NCI-H1417 (cell line): ENCODE measurements at places on chromosomes 6 and 20.

DNA sequence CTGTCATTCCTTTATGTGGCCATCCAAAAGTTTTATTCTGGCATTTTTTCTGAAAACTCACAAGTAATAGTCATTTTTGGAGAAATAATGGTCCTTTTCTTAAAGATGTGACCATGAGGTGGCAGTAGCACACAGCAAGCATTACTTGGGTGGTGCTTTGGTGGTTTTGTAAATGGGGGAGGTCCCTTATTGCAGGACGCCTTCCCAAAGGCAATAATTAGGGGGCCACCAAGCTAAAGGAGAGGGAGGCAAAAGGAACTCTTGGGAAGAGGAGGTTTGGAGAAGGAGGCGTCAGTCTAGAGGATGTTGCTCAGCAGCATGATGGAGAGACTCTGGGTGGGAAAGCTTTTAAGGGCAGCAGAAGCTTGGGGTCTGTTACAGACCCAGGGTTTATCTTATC lies 422.6 kb upstream of the MMS22L start:
- no peak for DNase-seq

DNA sequence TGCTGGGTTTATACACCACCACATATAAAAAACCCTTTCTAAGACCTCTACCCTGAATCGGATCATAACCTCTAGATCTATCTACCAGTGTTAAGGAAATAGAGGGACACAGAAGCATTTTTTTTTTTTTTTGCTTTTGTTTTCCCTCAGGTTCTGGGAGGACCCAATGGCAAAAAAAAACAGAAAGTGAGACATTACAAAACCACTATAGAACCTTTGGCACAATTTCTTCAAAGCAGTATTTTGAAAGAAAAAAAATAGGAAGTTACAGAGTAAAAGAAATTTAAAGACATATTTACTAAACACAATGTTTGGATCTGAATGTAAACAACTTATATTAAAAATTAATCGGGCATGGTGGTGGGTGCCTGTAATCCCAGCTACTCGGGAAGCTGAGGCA lies 1258.7 kb upstream of the GJE1 start:
- DNase-seq = no peak

DNA sequence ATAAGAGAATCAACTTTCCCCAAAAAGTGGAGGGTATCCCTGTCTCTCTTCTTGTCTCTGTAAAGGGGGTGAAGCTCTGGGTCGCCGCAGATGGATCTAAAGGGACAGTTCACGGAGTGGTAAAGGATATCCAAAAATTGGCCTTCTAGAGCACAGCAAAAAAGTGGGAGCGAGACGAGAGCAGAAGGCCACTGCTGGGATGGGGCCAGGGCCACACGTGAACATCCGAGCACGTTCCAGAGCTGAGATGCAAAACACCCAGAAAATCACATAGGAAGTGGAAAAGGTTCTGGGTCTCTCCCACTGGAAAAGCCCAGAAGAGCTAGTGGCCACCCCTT lies 837 bp downstream of the TRAM2 start:
- no peak for DNase-seq

DNA sequence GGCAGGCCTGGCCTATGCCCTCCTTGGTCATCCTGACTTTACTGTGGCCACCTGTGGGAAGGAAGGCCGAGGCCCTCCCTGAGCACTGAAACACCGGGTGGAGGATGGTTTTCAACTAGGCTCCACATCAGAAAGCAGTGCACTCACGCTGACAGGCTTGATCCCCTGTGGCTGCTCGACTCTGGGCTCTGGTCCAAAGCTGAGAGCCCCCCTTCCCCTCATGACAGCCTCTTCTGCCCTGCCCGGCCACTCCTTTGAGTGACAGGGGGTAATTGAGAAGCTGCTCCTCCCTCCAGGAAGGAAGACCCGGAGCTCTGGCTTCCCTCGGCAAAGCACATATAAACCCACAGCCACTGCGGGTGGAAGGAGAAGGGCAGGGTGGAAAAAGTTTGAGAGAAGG lies 43.6 kb downstream of the MUC22 start:
- DNase-seq = peak; percentile 30

- DNase-seq = peak; percentile 94
These were observed 297.2 kb downstream of the CDH26 start for GRCh38 chr20:60255415-60255814.

GRCh38 chr20:57769756-57770155 lies 59.9 kb upstream of the PMEPA1 start:
- DNase-seq = no peak

GRCh38 chr6:29737707-29738630 lies 14.7 kb downstream of the HLA-F start:
- DNase-seq = peak; percentile 10

GRCh38 chr6:100084316-100084990 lies 90.4 kb upstream of the MCHR2 start:
- DNase-seq = no peak

GRCh38 chr6:107786179-107786578 lies 37.9 kb downstream of the SCML4 start:
- DNase-seq = no peak

- DNase-seq = peak; percentile 17
These were observed 46.1 kb upstream of the TMEM217 start for GRCh38 chr6:37303891-37304503.

GRCh38 chr6:167396659-167397490 lies 72.0 kb downstream of the TTLL2 start:
- DNase-seq = no peak

DNA sequence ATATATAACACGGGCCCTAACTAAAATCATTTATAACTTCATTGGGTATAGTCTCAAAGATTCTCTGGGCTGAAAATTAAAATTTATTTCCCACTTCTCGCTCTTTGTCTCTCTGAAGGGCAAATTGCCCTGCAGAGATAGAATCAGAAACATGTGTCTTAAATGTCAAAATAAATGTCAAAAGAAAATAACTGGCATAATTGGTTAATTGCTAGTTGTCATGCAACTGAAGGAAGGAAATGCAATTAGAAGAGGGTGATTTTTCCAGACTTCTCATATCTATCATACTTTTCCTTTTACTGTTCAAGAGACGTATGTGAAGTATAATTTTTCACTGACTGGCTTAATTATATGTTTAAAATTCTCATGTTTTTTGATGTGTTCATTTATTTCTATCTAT lies 80.3 kb upstream of the HMGCLL1 start:
- DNase-seq = peak; percentile 65

GRCh38 chr20:5172167-5172601 lies 45.4 kb downstream of the CDS2 start:
- DNase-seq = no peak

GRCh38 chr6:141437685-141438084 lies 695.0 kb upstream of the GJE1 start:
- DNase-seq = no peak

GRCh38 chr6:3265671-3266070 lies 6.9 kb downstream of the PSMG4 start:
- no peak for DNase-seq

- peak; percentile 11 for DNase-seq
These were observed 33.5 kb downstream of the EDN3 start for GRCh38 chr20:59333951-59334350.
